ENCODE measurements at places on chromosomes 16 and 17. TPM values are rescaled to one million over a fixed set of nuclear protein-coding genes. Genes with fewer than 3 reads are reported as not detected.
A peak's percentile ranks its signal among the peaks of the same experiment; 100 is the strongest.

GRCh38 chr17:73947966-73948355 is 255.5 kb upstream of the RPL38 start:
- peaks cover 17% of the 10 kb centered on the region for H3K4me1 ChIP-seq
- DNase-seq: peak; percentile 84
- H3K27ac ChIP-seq: no peak overlapping the region

GRCh38 chr17:14352136-14352535 is 51.3 kb downstream of the HS3ST3B1 start:
- no peaks in the 10 kb centered on the region for H3K36me3 ChIP-seq
- no peak overlapping the region for H3K4me3 ChIP-seq
- DNase-seq: no peak

GRCh38 chr16:13036600-13036999 is 135.2 kb downstream of the SHISA9 start:
- H3K4me1 ChIP-seq: no peaks in the 10 kb centered on the region
- H3K36me3 ChIP-seq: no peaks in the 10 kb centered on the region
- no peak overlapping the region for H3K4me3 ChIP-seq
- DNase-seq: no peak
- no peak overlapping the region for H3K27ac ChIP-seq

DNA sequence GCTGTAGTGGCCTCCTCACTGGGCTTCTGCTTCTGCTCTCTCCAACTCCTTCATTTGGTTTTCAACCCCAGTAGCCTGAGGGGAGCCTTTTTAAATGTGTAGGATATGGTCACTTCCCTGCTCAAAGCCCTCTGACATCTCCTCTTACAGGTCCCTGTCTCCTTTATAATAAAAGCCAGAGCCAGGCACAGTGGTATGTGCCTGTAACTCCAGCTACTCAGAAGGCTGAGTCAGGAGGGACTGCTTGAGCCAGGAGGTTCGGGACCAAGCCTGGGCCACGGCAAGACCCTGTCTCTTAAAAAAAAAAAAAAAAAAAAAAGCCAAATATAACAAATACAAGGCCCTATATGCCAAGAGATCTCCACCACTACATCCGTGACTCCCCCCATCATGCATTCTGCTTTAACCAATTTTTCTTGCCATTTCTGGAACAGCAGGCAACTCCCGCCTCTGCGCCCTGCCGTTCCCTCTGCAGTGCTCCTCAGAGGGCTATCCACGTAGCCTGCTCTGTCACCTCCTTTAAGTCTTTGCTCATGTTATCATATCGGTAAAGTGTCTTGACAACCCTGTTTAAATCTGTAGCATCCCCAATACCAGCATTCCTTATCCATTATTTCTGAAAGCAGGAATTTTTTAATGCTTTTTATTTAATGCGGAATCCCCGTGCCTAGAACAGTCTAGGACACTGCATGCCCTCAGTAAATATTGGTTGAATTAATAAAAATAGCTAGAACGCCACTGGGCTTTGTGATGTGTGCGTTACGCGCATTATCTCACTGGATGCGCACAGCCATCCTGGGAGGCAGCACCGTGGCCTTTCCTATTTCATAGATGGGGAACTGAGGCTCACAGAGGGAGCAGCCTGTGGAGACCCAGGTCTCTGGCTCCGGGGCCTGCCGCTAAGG is 9.5 kb downstream of the ZNF771 start:
- no peaks in the 10 kb centered on the region for H3K27me3 ChIP-seq
- H3K4me1 ChIP-seq: peaks cover 14% of the 10 kb centered on the region
- no peaks in the 10 kb centered on the region for H3K36me3 ChIP-seq
- peak overlapping the region; percentile 88 for H3K4me3 ChIP-seq
- no peak for DNase-seq

GRCh38 chr17:64340557-64340956 is 50.1 kb downstream of the PECAM1 start:
- no peak for DNase-seq
- H3K4me3 ChIP-seq: no peak overlapping the region
- no peaks in the 10 kb centered on the region for H3K36me3 ChIP-seq
- H3K27me3 ChIP-seq: no peaks in the 10 kb centered on the region
- peaks cover 55% of the 10 kb centered on the region for H3K4me1 ChIP-seq
- H3K27ac ChIP-seq: peak overlapping the region; percentile 31

- H3K36me3 ChIP-seq: no peaks in the 10 kb centered on the region
- no peaks in the 10 kb centered on the region for H3K27me3 ChIP-seq
- H3K4me1 ChIP-seq: peaks cover 40% of the 10 kb centered on the region
- H3K4me3 ChIP-seq: peak overlapping the region; percentile 98
- DNase-seq: no peak
Measured at GRCh38 chr16:22375117-22375962, 921 bp upstream of the CDR2 start.

DNA sequence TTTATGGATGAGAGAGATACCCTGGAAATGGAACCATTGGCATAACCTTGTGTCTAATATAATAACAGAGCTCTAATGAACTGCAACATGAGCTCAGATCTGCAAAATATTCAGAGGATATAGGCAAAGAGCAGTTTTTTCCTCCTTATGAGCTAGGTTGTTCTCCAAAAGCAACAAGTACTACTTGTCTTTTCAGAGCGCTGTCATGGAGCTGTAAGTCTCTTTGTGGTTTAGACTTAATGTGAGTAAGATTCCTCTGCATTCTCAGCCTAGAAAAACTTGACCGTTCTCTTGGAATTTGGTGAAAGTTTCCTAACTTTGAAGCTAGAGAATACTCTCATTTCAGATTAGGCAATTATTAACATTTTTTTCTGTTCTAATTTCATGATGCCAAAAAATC is 85.2 kb downstream of the FTO start:
- no peak overlapping the region for H3K4me3 ChIP-seq
- H3K36me3 ChIP-seq: no peaks in the 10 kb centered on the region
- peaks cover 22% of the 10 kb centered on the region for H3K4me1 ChIP-seq
- no peak for DNase-seq
- H3K27me3 ChIP-seq: no peaks in the 10 kb centered on the region

PSMC5 gene
- 92.3 TPM for total RNA-seq

Measured in vagina (tissue), 2 donors.